ENCODE measurements at places on chromosomes 3 and 15.

DNA sequence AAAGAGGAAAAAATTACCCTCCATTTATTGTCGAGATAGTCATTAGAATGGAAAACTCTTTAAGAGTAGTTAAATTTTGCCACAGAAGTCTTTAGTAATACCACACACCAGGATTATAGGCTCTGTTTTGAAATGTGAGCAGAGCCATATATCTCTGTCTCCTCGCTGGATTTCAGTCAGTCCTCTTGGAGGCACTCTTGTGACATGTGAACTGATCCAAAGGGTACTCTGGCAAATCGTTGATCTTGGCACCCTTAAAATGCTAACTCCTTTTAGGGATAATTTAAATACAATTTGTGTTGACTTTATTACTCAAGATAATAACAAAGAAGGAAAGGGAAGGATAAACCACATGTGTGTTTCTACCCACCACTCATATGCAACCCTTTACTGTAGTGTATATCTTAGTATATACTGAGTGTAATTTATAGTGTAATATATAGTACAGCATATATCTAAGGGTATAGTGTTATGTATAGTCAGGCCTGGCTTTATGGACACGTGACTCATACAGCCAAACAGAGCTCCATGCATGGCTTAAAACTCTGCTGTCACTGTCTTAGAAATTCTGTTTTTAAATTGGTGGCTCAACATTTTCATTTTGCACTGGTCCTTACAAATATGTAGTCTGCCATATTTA, 12.3 kb upstream of the KPNA4 start:
- DNase-seq, result no peak

- no peak for DNase-seq
Measured at GRCh38 chr15:68631601-68632051, 52.8 kb downstream of the CORO2B start.

DNA sequence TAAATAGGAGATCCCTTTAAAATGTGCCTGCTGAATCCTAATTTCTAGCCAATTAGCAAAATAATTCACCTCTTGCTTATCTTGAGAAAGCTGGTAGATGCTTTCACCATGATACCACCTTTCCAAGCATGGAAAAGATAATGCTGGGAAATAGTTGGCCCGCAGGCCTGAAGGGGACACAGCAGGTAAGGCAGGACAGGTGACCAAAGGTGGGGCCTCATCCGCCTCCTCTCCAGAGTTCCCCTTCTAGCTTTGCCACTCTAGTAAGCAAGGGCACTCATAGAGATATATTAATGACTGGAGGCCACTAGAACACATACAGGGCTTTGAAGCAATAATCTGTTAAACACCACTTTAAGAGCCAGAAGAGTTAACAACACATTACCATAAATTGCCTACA, 45.5 kb downstream of the SATB1 start:
- no peak for DNase-seq

DNA sequence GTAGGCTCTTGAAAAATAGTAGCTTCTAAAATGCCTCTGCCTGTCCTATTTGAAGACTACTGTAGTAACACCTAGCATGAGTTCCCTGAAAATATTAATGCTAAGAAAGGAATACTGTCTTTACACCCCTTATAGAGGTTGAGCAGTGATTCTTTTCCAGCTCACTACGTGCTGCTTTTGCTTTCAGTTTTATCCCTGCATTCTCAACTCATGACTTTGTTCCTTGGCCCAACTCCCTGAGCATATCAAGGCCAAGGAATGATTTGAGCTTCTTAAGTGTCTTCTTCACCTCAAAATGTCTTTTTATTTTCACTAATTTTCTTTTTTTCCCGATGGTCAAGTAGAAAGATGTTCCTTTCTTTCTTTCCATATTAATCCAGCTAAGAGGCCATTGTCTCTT, 16.5 kb upstream of the P2RY13 start:
- no peak for DNase-seq

DNA sequence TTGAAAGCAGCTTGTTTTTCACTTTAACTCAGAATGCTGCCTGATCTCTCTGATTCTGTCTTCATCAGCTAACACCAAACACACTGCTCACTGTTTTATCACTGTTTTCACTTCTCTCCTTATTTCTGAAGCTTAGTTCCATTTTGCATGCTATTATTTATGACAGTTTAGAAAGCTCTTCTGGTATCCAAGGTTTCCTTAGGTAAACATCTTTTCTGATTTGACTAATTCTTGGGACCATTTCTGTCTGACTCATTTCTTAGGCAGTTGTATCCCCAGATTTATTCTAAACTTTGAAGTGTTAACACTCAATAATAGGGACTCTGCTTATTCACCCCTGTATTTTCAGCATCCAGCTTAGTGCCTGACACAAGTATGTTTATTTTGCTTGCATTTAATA, 167.7 kb downstream of the BCHE start:
- DNase-seq, result no peak

- no peak for DNase-seq
Measured at GRCh38 chr3:14209581-14210289, 31.1 kb downstream of the LSM3 start.

GRCh38 chr3:183515968-183516851, 39.3 kb downstream of the KLHL6 start:
- no peak for DNase-seq

GRCh38 chr3:150764967-150765366, 2.0 kb upstream of the SIAH2 start:
- DNase-seq, result no peak

GRCh38 chr3:17009826-17010225, 125.1 kb downstream of the PLCL2 start:
- no peak for DNase-seq

DNA sequence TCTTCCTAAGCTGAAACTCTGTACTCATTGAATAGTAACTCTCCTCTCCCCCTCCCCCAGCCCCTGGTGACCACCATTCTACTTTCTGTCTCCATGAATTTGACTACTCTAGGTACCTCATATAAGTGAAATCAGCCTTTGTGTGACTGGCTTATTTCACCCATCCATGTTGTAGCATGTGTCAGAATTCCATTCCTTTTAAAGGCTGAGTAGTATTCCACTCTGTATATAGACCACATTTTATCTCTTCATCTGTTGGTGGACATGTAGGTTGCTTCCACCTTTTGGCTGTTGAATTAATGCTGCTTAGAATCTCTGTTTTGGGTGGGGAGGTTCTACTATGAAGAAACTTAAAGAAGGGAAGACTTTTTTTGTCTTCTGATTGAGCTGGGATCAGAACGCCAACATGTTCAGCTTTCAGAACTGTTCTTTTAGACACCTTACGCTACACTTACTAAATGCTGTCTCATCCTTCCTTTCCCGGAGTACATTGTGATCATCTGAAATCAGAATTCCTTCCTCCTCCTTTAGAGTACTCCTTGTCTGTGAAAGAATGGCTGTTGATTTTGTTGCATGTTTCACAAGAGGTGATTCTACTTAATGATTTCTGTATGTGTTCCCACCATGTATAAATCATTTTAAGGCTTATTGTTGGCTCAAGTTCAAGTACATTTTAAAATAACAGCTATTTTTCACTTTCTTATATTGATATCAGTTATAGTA, 50.3 kb downstream of the MRPS25 start:
- DNase-seq, result no peak

Measured in iPS DF 19.7 (cell line).